ENCODE measurements at places on chromosomes 4 and X. TPM values are rescaled to one million over a fixed set of nuclear protein-coding genes. Genes with fewer than 3 reads are reported as not detected.

ZCCHC4 gene
- 8.7 TPM for total RNA-seq

SSX3 gene
- total RNA-seq = not detected

PRKG2 gene
- 0.74 TPM for total RNA-seq

RBMXL3 gene
- total RNA-seq = not detected

POU3F4 gene
- total RNA-seq = not detected

ARSJ gene
- 1.2 TPM for total RNA-seq

MAGEB10 gene
- not detected for total RNA-seq

CENPVL1 gene
- not detected for total RNA-seq

MTNR1A gene
- not detected for total RNA-seq

GPR119 gene
- total RNA-seq = not detected

SORBS2 gene
- 1,282 TPM for total RNA-seq

GJB1 gene
- total RNA-seq = not detected

FGFR3 gene
- total RNA-seq = 3.5 TPM

MAGEB17 gene
- not detected for total RNA-seq

CLGN gene
- 47.0 TPM for total RNA-seq

SOD3 gene
- total RNA-seq = 64.2 TPM

C4orf46 gene
- 3.4 TPM for total RNA-seq

UGT2B11 gene
- not detected for total RNA-seq

ODAPH gene
- not detected for total RNA-seq

GYPB gene
- total RNA-seq = not detected

SAGE1 gene
- not detected for total RNA-seq

TMEM31 gene
- total RNA-seq = not detected

MAGED4 gene
- 0.47 TPM for total RNA-seq

TSPAN7 gene
- 14.8 TPM for total RNA-seq

PAGE5 gene
- not detected for total RNA-seq

STK32B gene
- 0.55 TPM for total RNA-seq

CITED1 gene
- not detected for total RNA-seq

CPLX1 gene
- 4.8 TPM for total RNA-seq

EVC2 gene
- 1.4 TPM for total RNA-seq

FAM47A gene
- total RNA-seq = not detected

PF4V1 gene
- total RNA-seq = not detected

DUSP9 gene
- not detected for total RNA-seq

MAGED4B gene
- total RNA-seq = 1.5 TPM

CRLF2 gene
- total RNA-seq = not detected

TMEM271 gene
- not detected for total RNA-seq

SSX2 gene
- total RNA-seq = not detected

CXorf58 gene
- 0.49 TPM for total RNA-seq

HPGD gene
- 1.4 TPM for total RNA-seq

F11 gene
- total RNA-seq = 0.30 TPM

PITX2 gene
- total RNA-seq = not detected

TMEM164 gene
- 48.3 TPM for total RNA-seq

AADAT gene
- total RNA-seq = 2.2 TPM

NUDT11 gene
- 0.14 TPM for total RNA-seq

PTCHD1 gene
- 0.22 TPM for total RNA-seq

SASH3 gene
- 2.2 TPM for total RNA-seq

DCX gene
- total RNA-seq = 0.05 TPM

ADGRL3 gene
- 6.1 TPM for total RNA-seq

CDK16 gene
- total RNA-seq = 120 TPM

ZDHHC15 gene
- 3.1 TPM for total RNA-seq

ADH1B gene
- 91.9 TPM for total RNA-seq

CT45A2 gene
- total RNA-seq = not detected

CTSO gene
- total RNA-seq = 5.8 TPM

ADH1A gene
- total RNA-seq = 0.36 TPM

STARD8 gene
- 9.3 TPM for total RNA-seq

P2RY4 gene
- not detected for total RNA-seq

ALG13 gene
- total RNA-seq = 19.7 TPM

PRSS12 gene
- not detected for total RNA-seq

TLR10 gene
- not detected for total RNA-seq

KLF8 gene
- total RNA-seq = 3.3 TPM

Data from left ventricle myocardium inferior (tissue), 1 donor.